ENCODE measurements at places on chromosomes 2 and 18.

- no peak for DNase-seq
These were observed 24.6 kb upstream of the DAW1 start for GRCh38 chr2:227846831-227847230.

DNA sequence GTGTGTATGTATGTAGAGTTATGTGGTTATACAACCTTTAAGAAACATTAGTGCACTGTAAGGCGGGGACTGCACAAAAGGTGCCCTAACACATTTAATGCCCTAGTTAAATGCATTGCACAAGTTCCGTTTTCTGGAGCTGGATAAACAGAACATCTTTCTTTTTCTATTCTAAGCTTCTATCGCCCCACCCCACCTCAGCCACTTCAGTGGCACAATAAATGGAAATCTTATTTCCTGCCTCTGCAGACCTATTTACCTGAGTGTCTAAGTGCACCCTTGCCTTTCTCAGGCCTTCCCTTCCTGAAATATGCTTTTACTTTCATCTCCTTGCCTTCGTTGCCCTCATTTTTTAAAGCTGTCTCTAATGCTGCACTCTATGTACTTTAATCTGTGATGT is 123.5 kb downstream of the TANC1 start:
- DNase-seq, result no peak

DNA sequence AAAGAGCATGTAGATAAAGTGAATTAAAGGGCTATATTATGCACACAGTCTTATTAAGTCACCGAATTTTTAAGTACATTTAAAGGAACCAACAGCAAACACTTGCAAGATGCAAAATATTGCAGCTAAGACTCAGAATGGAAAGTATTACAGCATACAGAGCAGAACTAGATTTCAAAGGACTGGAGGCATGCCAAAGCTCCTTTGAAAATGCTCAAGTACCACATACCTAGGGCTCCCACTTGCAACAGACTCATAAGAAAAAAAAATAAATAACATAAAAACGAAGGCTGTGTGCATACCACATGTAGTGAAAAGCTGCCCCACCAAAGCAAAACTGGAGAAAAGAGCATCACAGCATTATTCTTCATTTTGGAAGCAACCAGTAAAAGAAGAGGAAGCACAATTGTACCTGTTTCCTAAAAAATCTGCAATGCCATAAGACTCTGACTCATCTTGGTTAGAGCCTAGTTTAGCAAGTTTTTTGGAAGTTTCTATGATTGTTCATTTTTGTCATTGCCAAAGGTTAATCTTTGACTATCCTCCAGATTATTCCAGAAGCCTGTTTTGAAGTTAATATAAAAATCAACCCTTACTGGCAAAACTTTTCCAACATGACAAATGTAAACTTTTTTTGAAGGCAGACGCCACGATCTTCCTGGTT is 306.0 kb upstream of the COL3A1 start:
- DNase-seq, result no peak

DNA sequence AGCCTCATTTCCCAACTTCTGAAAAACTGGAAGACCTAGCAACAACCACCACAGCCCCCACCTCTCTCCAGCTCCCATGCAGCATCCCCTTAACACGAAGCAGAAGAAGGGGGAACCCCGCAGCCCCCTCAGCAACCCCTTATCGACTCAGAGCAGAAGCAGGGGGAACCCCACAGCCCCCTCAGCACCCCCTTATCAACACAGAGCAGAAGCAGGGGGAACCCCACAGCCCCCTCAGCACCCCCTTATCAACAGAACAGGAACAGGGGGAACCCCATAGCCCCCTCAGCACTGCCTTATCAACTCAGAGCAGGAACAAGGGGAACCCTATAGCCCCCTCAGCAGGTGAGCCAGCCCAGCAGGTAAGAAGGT is 6.7 kb downstream of the SLC66A2 start:
- DNase-seq, result no peak

DNA sequence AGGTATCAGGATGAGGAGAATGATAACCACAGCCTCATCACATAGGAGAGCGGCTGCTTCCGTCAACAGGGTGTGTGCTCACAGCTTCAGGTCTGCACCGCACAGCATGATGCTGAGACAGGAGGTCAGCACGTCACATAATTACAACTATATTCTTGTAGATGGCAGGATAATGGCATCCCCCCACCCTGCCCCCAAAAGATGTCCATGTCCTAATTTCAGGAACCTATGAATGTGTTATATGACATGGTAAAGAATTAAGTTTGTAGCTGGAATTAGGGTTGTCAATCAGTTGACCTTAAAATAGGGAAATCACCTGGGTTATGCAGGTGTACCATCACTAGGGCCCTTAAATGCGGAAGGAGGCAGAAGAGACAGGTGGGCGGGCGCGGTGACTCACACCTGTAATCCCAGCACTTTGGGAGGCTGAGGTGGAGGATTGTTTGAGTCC is 73.9 kb downstream of the ARL4C start:
- no peak for DNase-seq

GRCh38 chr2:206125901-206126300 is 33.3 kb downstream of the NDUFS1 start:
- no peak for DNase-seq

- no peak for DNase-seq
These were observed 40.5 kb upstream of the EFHD1 start for GRCh38 chr2:232592772-232593395.

- no peak for DNase-seq
These were observed 45.6 kb upstream of the TMEM178A start for GRCh38 chr2:39620067-39620466.

GRCh38 chr18:68376926-68377325 is 338.0 kb downstream of the TMX3 start:
- DNase-seq, result no peak

DNA sequence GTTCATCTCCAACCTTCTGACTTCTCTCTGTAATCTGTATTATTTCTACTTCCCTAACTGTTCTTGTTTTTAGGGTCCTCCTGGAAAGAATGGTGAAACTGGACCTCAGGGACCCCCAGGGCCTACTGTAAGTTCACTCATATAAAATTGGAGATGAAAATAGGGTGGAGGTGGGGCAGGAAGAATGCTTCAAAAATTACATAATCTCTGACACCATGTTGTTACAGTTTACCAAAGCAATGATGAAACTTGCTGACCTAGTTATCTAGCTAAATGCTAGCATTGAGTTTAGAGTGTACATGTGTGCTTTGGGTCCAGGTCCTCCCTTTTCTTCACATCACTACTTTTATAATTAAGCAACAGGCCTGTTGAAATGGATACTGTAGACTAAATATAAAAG is 23.1 kb downstream of the COL3A1 start:
- DNase-seq, result no peak

GRCh38 chr2:119223521-119224390 is at the start of gene STEAP3:
TSS of gene STEAP3 (plus strand) at chr2:119223834. CDS start at chr2:119231013, 7,179 bp downstream.
- DNase-seq, result peak; percentile 35

GRCh38 chr2:174780191-174780840 is 16.0 kb upstream of the CHRNA1 start:
- DNase-seq, result no peak

DNA sequence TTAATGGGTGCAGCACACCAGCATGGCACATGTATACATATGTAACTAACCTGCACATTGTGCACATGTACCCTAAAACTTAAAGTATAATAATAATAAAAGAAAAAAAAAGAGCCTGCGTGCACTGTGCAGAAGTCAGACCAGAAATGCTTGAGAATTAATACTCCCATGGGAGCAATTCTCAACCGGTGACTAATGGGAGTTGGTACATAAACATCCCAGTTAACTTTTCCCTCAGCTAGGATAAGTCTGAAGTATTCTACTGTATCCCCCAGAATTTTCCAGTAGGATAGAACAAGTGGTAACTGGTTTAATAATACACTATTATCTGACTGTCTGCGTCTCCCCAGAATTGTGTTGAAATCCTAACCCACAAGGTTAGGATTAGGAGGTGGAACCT is 113.6 kb upstream of the COL5A2 start:
- no peak for DNase-seq

GRCh38 chr2:133576714-133577113 is 8.5 kb upstream of the NCKAP5 start:
- no peak for DNase-seq

- DNase-seq, result no peak
These were observed 19.4 kb downstream of the FASTKD2 start for GRCh38 chr2:206784559-206785353.

GRCh38 chr2:3604207-3604877 is 9.4 kb downstream of the COLEC11 start:
- DNase-seq, result no peak

- DNase-seq, result no peak
These were observed 147.4 kb downstream of the LNPK start for GRCh38 chr2:175854665-175855064.

DNA sequence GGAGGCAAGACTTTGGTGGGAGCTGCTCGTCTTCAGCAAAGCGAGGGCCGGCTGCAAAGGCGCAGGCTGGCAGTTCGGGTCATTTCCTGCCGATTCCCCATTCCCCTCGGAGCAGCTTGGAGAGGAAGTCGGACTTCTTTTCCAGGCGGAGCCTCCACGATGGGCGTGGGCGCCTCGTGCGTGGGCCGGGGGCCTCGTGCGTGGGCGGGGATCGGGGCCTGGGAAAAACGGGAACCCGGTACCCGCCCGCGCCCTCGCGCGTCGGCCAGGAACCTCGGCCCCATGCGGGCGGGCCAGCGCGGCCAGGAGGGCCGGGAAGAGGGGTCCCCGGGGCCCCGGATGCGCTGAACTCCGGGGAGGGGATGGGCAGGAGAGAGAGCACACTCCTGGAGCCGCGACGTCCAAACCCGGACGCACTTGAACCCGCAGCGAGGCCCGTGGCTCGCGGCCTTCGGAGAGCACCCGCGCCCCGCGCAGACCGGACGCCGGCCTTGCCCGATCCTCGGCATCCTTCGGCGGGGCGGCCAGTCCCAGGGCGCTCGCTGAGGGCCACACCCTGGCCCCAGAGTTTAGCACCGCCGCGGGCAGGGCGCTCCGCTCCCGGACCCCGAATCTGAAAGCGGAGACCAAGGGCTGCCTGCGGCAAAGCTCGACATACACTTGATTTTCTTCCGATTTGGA is 368.4 kb downstream of the MTX2 start:
- DNase-seq, result no peak

DNA sequence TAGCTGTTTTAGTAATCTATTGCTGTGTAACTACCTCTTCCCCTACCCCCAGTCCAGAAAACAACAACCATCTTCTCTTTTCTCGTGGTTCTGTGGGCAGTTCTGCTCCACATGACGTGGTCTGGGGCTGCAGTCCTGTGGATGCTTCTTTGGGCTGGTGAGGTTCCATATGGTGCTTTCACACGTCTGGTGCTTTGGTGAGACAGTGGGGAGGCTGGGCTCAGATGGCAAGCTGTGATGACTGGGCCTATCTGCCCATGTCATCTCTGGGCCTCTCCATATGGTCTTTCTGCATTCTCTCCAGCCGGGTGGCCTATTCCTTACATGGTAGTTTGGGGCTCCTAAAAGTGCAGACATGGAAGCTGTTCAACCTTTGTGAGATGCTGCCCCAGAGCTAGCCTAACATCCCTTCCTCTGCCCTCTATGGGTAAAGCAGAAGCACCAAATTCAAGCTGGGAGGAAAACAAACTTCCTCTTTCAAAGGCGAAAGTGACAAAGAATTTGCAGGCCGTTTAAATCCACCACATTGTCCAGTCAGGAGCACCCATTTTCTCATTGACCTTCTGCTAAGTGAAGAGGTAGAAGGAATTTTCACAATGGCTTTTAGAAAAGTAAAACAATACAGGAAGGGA is 68.3 kb upstream of the IL1R1 start:
- no peak for DNase-seq

- DNase-seq, result no peak
These were observed 97.3 kb downstream of the CD8B2 start for GRCh38 chr2:106584304-106584954.

GRCh38 chr2:63494100-63494499 is 94.2 kb downstream of the WDPCP start:
- no peak for DNase-seq

DNA sequence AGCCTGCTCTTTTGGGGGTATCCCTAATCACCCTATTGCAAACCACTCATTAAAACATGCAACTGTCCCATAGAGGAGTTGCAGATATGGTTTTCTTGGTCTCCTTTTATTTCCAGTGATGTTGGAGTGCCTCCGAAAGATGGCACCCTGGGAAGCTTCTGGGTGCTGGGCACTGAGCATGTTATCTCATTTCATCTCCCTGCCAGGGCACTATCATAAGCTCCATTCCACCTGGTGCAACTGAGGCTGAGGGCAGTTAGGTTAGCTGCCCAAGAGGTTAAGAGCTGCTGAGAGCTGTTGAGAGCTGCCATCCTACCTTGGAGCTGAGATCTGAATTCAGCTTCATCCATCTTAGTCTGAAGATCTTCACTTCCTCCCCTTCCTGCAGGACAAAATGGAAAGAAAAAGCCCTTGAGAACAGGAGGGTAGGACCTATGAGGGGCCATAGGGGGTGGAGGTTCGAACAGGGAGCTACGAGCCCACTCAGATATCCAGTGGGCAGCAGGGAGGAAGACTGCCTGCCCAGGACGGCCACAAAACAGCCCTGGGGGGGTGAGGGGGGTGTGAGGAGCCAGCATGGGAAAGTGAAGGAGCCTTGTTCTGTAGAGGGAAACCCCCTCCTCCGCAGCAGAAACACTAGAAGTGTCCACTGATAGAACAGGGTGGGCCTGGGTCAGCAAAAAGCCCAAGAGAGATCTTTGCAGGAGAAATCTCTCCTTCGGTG is 202.5 kb downstream of the ZFP36L2 start:
- DNase-seq, result no peak

DNA sequence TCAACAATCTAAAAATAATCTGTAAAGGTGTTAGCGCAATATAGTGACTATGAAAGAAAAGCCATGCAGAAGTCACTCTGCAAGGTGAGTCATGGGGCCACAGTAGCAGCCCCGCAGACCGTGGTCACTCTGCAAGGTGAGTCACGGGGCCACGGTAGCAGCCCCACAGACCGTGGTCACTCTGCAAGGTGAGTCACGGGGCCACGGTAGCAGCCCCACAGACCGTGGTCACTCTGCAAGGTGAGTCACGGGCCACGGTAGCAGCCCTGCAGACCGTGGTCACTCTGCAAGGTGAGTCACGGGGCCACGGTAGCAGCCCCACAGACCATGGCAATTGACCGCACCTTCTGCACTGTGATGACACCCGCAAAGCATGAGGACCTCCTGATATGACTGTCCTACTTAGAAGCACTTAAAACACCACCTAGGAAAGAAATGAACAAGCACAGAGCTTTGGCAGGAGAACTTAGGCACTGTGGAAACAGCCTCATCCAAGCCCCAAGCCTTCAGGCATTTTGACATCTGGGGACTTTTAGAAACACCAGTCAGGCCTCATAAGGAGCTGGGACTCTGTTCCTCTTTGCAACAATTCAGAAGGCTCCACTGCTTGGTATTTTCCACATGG is 70.1 kb downstream of the LDLRAD4 start:
- DNase-seq, result no peak

GRCh38 chr18:50188652-50189051 is 6.3 kb downstream of the MYO5B start:
- DNase-seq, result no peak

GRCh38 chr2:208548700-208549099 is 142.1 kb downstream of the PTH2R start:
- no peak for DNase-seq

- no peak for DNase-seq
These were observed 6.2 kb downstream of the SPAG16 start for GRCh38 chr2:213290501-213290900.

DNA sequence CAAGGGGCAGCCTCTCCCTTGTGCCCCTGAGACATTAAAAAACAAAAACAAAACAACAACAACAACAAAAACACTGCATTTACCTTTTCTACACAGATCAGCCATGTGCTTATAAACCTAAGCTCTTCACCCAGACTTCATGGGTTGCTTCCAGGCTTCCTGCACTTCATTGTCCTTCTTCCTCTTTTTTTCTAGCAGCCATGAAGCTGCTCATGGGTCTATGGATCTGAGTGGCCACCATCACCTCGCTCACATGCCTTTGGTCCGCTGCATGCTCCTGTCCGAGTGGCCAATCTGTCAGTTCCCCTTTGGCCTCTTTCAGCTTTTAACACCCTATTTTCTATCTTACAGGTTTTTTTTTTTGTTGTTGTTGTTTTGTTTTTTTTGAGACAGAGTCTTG is 9.0 kb upstream of the TET3 start:
- DNase-seq, result no peak
